ENCODE measurements at places on chromosomes 5 and 9.

GRCh38 chr9:108786901-108787689, 68.7 kb downstream of the ACTL7B start:
- DNase-seq: no peak

- no peak for DNase-seq
These were observed 80.5 kb downstream of the CFAP90 start for GRCh38 chr5:7770436-7770835.

DNA sequence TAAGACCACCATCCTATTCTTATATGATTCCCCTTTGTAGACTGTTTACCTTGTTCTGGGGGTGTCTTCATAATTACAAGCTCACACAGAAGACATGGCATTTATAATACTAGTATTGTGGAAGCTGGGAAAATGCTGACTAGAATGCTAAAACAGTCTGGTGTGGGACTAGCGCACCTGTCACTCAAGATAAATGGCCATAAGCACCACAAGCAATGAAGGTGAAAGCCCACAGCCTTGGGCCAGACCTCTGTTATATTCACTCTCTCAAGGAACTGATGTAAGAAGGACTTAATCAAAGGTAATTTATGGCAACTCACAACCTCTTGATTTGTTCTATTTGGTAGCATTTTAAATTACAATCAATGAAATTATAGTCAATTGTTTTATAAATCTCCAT, 721.5 kb downstream of the SEMA5A start:
- no peak for DNase-seq

GRCh38 chr5:119951330-119951934, 322.1 kb downstream of the FAM170A start:
- DNase-seq: no peak

DNA sequence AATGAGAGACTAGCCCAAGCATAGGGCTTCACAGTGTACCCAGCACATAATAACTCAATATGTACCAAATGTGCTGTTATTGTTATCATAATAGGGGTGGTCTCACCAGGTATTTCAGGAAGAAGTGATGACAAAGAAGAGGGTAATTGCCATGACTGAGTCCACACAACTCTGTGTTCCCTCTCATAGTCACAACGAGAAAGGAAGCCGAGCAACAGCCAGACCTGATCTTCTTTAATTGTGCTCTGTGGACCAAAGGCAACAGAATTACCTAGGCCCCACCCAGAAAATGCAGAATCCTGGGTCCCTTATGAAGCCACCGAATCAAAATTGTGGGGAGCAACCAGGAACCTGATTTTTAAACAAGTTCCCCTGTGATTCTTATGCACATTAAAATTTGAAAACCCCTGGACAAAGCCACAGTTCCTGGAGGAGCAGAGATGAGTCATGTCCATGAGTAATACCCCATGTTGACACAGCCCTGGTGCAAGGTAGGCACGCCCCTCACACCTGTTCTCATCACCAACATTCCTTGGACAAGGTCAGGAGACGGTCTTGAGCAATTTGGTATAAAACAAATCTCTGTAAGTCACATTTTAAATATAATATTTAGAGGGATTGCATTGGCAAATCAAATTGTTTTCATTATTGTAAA, 5.2 kb downstream of the FGF1 start:
- no peak for DNase-seq

- no peak for DNase-seq
These were observed 129.1 kb downstream of the RAB3C start for GRCh38 chr5:58711965-58712364.

DNA sequence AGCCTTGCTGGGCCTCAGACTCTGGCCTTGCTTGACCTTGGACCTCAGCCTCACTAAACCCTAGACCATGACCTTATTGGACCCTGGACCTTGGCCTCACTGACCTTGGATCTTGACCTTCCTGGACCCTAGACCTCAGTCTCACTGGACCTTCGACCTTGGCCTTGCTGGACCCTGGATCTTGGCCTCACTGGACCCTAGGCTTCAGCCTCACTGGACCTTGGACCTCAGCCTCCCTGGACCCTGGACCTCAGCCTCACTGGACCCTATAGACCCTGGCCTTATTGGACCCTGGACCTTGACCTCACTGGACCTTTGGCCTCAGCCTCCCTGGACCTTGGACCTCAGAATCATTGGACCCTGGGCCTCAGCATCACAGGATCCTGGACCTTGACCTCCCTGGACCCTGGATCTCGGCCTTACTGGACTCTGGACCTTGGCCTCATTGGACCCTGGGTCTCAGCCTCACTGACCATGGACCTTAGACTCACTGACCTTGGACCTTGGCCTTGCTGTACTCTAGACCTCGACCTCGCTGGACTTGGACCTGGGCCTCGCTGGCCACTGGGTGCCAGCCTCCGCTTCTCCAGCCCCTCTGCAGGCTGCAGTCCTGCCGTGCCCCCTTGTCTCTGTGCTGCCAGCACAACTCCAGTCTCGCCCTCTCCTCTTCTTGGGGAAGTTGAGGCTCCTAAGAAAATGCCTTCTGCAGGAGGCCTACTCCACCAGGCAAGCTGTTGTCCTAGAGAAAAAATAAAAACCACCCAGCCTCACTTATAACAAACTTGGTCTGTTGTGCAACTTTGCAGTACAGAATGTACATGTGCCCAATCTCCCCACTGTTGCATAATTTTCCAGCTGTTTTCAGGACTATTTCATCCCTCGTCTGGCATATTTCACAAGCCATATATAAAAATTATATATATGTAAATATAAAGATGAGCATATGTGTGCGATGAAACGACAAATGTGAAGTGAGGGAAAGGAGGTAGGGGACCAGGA, 11.0 kb upstream of the ADAMTS2 start:
- DNase-seq: no peak

- no peak for DNase-seq
These were observed 215.8 kb downstream of the EPB41L4A start for GRCh38 chr5:112203229-112203628.

- DNase-seq: no peak
These were observed 53.7 kb upstream of the FAM120A start for GRCh38 chr9:93397661-93398373.

DNA sequence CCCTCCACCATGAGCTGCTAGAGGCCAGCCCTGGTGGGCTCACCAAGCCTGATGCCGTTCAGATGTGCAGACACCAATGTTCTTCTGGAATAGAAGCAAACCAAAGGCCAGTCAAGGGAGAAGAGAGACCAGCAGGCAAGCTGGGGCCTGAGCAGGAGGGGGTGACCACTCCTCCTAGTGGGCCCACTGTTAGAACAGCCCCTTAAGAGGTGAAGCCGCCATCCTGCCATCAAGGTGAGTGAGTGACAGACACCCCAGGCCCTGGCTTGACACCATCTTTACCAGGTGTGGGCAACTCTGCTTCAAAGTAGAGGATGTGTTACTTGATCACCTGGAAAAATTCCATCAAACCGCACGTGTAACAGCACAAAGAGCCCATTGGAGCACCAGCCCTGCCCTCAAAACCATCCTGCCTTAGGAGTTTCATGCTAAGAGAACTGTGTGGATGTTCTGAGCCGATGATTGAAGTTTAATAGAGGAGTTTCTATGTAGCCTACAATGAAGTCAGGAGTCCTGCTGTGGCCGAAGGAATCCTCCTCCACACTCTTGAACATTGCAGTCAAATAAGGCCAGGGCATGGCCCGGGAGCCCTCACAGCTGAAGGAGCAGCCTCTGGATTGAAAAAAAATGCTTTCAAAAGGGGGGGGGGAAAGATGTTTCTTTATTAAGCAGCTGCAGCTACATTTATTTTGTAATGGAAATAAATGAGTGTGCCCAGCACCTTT, 20.8 kb downstream of the AMBP start:
- DNase-seq: no peak

DNA sequence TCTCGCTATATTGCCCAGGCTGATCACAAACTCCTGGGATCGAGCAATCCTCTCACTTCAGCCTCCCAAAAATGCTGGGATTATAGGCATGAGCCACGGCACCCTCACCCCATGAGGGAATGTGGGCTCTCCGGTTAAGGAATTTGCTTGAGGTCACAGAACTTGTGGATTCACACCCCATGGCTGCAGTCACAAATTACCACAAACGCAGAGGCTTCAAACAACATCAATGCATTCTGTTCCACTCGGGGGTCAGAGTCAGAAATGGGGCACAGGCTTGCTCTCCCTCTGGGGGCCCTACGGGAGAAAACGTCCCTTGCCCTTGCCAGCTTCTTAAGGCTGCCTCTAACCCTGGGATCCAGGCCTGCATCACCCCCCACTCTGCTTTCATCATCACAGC, 12.2 kb upstream of the SPINK4 start:
- DNase-seq: no peak

- DNase-seq: no peak
These were observed 210.2 kb downstream of the DAB2IP start for GRCh38 chr9:121861501-121862180.

DNA sequence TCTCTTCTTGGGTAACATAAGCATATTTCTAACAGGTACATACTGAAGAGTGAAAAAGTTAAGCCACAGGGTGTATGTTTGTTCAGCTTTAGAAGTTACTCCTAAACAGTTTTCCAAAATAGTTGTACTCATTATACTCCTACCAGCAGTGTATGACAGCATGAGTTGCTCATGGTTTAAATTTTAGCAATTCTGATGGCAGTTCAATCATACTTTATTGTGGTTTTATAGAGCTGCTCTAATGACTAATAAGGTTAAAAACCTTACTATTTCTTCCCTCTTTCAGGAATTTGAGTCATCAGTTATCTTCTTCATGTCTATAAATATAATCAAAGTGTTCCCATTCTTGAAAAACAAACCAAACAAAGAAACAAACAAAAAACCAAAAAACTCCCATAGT, 81.5 kb downstream of the CAAP1 start:
- no peak for DNase-seq

DNA sequence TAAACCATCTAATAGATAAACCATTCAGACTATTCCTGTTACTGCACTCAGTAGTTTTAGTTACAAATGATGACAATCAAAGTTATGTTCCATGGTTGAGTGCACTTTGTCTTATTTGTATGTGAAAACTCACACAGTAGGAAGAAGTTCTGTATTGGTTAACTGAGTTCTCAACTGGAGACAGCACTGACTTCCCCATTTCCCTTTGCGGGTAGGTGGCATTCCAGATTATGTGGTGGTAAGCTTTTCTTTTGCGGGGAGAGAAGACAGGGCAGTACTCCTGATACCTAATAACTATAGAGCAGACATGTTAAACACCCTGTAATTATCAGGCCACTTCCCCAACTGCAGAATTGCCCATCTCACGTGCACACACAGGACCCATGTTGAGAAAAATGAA, 24.4 kb downstream of the TARS1 start:
- no peak for DNase-seq

DNA sequence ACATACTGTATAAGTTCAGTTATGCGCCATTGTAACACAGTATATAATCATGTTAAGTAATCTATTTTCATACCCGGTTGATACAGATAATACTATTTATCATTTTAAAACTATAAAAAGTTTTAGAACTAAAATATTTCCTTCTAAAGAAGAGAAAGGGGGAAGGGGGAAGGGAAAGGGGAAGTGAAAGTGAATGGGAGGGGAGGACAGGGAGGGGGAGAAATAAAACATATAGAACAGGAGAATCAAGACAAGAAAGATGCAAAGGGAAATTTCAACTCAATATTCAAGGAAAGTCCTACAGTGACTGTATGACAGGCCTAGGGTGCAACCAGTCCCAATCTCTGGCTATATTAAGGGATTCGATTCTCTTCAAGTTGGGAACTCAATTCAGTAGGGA, 1278.8 kb downstream of the MAT2B start:
- DNase-seq: no peak

GRCh38 chr9:130470269-130470668, 25.5 kb downstream of the ASS1 start:
- DNase-seq: no peak

DNA sequence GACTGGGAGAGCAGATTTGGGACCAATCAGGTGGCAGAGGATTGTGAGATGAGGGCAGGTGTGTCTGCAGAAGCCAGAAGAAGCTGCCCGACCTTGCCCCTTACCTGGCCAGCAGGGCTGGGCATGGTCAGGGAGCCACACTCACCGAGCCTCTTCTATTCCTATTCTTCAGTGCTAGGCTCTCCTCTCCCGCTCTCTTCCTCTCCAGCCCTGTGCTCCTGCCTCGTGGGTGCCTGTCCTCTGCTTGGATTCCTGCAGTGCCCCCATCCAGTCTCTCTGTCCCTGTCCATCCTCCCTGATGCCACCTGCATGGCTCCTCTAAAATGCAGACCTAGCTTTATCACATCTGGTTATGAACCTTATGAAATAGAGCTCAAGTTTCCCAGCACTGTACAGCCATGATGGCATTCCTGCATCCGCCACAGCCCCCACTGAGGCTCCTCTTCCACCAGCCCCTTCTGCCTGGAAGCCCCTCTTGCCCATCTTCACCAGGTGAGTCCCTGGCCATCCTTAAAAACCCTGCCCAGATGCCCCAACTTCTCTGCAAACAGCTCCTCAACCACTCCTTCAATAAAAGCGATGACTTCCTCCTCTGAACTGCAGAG, 8.2 kb downstream of the UBE2QL1 start:
- DNase-seq: no peak

- DNase-seq: no peak
These were observed 1.8 kb downstream of the DND1 start for GRCh38 chr5:140671472-140672125.

DNA sequence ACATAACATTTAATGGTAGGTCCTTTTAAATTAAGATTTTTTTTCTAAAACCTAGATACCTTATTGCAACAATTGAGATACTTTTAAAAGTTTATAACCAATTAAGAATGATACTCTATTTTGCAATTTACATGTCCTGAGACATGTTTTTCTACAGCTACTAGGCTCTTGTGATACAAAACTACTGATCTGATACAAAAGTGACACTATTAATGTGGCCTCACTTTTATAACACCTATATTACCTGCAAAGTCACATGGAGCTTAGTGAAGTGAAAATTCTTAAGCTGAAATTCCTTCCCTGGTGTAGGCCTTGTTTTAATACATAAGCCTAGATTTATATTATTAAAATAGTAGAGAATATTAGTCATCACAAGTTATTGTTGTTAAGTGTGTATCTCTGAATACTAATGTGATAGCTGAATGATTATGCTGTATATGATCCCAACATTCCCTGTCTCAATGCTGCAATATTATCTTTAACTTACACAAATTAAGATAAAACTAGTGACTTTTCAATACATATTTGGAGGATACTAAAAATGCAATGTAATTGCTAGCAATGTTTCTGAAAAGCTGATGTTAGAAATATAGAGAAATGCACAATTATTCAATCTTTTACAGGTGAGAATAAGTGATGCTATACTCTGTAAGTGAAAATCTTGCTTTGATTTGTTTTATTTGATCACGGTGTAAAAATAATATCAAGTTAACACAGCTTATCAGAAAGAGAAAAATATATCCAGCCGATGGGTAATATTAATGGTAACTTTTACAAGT, 2.6 kb downstream of the NFIB start:
- DNase-seq: no peak

GRCh38 chr5:6308683-6309082, 69.7 kb downstream of the MED10 start:
- DNase-seq: no peak

- DNase-seq: no peak
These were observed 225.0 kb downstream of the KCTD16 start for GRCh38 chr5:144395704-144396103.

DNA sequence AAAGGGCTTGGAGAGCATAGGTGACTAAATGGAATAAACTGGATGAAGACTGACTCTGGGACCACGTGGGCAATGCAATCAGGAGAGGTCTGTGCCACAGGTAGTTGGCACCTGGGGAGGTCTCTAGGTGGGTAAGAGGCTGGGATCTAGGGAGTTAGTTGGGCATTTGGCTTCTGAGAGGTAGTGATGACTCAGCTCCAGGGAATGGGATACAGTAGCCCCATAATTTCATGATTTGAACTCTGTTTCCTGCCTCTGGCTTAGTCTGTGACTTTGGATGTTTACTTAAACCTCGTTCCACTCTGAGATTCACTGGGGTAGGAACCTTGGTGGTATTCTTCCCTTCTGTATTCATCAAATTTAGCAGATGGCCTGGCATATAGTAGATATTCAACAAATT, 240.8 kb downstream of the KIF4B start:
- DNase-seq: no peak

Measured in renal cortex interstitium (tissue), 15 donors.